ENCODE measurements at places on chromosomes 3 and 15.

DNA sequence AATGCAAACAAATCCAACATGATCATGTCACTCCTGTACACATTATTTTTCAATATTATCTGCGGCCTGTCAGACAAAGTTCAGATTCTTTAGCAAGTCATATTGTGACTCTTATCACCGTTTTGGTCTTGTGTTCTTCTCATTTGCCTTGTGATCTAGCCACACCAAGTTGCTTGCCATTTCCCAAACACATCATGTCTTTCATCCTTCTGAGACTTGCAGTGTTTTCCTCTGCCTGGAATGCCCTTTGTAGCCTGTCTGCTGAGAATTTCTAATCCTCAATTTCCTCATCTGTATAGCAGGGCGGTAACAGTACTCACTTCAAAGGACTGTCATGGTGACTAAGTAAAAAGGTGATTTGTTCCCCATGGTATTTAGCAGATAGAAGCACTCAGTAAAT lies 135.0 kb downstream of the GREM1 start:
- no peak for DNase-seq

- DNase-seq = no peak
Observed at GRCh38 chr15:92796161-92796611, 103.9 kb upstream of the CHD2 start.

DNA sequence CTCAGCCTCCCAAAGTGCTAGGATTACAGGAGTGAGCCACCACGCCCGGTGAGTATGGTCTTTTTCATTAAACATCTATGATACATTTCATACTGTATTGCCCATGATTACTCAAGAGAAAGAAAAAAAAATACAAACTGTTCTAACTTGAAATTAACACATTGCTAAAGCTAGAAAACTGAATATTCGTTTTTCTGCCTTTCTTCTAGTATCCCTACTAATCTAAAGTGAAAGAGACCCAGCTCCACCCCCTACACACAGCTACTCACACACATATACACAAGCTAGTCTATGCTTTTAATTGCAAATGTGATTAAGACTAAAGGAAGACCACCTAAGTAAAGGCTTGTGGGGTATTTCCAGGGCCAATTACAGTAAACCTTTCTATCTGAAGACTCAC lies 43.1 kb downstream of the INO80 start:
- DNase-seq = no peak

GRCh38 chr3:115676336-115676735 lies 53.0 kb downstream of the GAP43 start:
- DNase-seq = no peak

DNA sequence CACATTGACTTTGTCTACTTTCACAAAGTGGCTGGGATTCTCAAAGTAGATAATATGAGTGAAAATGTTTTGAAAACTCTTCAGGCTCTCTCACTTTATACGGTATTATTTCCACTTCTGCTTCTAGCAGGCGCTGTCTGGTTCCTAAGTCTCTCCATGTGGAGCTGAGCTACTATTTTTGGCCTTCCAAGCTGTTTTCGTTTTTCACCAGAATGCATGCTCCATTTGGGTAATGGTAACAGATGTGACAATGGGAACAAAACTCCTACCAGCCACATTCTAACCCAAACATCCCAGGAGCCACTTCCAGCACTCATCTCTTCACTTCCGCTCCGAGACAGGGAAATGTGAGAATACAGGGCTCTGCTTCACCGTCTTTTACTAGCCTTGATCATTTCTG lies 586.7 kb downstream of the NTRK3 start:
- no peak for DNase-seq

GRCh38 chr15:94250801-94251200 lies 19.4 kb downstream of the MCTP2 start:
- no peak for DNase-seq

- no peak for DNase-seq
Observed at GRCh38 chr3:38549957-38550840, 54.1 kb downstream of the EXOG start.

DNA sequence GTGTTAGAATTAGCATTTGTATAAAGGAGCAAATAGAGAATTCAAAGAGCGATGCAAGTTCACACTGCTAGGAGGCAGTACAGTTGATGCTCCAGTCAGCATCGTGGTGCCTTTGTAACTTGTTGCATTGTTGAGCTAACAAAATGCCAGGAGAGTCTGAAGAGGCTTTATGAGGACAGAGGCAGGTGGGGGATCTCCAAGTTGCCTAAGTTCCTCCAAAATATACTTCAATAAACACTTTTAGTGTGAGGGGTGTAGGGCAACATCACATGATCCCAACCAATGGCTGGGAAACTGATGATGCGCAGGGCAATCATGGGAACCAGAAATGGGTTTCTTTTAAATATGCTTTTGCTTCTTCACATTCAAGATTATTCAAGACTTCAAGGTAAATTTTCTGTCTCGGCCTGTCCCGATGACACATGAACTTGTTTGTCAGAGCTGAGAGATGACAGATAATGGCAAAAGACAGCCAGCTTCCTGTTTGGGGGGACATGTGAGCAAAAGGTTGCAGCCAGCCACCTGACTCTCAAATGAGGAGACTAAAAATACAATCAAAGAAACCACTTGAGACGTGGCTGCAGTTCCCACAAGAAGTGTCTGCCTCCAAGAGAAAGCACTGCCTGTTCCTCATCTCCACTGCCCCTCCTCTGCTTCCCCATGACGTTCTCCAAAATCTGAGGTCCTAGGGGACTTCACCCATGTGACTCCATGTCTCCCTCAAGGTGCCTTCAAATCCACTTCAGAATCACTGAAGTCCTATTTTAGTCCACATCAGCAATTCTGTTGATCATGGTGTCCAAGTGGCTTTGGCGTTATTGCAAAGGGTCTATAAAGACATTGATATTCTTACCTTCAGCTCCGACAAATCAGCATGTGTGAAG lies 39.3 kb downstream of the KLHL6 start:
- peak; percentile 41 for DNase-seq

DNA sequence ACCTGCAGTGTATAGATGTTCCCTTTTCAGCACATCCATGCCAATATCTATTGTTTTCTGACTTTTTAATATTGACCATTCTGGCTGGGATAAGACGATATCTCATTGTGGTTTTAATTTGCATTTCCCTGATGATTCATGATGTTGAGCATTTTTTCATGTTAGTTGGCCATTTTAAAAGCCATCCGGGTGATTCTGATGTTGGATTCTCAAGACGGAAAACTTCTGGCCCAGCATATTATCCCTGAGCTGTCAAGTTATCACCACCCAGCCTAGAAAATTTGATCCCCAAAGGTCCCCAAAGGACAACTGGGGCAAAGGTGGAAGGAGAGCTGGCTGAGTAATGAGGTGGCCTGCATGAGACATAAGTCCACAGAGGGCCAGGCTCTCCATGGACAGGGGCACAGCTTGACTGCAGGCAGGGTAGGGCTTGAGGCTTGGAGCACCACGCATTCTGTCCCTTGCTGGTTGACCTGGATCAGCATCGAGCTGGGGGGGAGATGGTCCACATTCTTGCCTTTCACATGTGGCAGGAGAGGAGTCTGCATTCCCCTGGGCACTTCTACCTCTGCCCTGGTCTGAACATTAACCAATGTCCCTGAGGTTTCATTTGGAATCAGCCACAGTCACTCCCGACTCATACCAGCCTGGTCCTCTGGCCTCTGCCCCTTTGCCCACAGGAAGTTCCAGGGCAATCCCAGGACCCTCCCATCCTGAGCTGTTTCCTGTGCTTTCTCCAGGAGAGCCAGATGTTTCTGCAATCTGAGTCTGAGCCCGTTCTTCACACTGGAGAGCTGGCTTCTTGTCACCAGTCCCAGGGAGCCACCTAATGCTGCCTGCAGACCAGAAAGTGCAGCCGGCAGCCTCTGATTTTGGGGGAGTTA lies 69.2 kb downstream of the ISG20 start:
- DNase-seq = no peak

- DNase-seq = no peak
Observed at GRCh38 chr3:52527732-52528585, 5.7 kb downstream of the NT5DC2 start.

DNA sequence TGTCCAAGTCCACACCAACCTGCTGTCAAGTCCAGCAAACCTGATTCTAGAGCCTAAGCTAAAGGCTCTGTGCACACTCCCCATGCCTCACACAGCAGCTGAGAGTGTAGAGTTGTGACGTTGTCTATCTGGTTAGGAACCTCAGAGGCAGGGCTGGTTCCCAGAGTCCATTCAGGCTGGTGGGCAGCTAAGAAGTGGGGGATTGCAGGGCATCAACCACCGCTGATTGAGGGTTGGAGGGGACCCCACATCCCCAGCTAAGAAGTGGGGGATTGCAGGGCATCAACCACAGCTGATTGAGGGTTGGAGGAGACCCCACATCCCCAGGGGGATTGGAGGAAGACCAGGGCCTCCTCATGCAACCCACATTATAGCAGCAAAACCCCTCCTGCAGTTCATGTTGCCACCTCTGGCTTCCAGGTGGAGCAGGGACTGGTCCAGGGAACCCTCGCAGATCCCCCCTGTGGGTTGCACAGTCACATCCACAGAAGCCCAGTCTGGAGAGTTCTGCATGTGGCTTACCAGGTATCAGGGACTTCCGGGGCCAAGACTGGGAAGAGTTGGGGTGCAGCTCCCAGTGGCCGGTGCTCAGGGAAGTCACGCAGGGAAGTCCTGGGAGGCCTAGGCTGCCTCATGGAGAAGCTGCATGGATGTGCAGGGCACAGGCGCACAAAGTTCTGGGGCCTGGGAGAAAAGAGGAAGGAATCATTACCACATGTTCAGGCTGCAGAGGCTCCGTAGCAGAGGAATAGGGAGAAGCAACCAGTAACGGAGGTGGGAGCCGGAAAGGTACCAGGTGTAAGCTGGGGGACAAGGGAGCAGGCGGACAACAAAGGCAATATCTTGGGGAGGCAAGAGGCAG lies 71.4 kb upstream of the PCSK6 start:
- no peak for DNase-seq

DNA sequence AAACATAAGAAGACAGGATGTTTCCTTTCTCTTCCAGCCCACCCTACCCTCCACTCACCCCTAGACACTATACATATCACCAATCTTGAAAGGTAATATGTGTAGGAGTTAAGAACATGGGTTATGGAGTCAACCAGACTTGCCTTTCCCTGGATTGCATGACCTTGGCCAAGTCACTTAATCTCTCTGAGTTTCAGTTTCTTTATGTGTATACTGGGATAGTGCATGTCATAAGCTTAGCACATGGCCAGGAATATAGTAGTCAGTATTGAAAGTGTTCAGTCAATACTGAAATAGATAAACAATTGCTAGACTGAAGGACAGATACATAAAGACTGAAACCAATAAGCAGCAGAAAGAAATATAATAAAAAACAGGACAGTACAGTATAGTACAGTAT lies 283.2 kb upstream of the STT3B start:
- no peak for DNase-seq

GRCh38 chr3:42161050-42161935 lies 70.1 kb downstream of the TRAK1 start:
- DNase-seq = no peak

DNA sequence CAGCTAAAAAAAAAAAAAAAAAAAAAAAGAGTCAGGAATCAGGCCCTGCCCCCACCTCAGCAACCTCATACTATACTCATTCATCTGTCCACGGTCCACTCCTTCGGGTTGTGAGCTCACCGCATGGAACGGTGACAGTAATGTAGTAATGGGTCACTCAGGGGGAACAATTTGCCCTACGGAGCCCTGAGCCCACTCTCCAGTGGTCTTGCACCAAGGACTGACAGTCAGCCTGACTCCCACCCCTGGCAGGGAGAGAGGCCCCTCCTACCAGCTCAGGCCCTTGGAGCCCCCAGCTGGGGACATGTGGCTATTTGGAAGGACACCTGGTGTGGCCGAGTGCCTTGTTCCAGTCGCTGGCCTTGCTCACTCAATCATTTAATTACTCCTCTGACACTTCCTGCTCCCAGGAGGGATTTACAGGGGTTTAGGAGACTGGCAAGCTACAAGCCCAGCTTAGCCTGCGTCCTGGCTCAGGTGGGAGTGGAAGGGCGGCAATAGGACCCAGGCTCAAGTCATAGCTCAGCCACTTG lies 19.9 kb upstream of the CACNA2D2 start:
- DNase-seq = no peak

- no peak for DNase-seq
Observed at GRCh38 chr3:43023066-43023465, 44.0 kb downstream of the GASK1A start.

GRCh38 chr3:28799084-28799483 lies 450.5 kb upstream of the AZI2 start:
- DNase-seq = no peak

GRCh38 chr15:101139986-101140696 lies 111.7 kb downstream of the CHSY1 start:
- no peak for DNase-seq

- DNase-seq = no peak
Observed at GRCh38 chr3:114060906-114061655, 4.5 kb downstream of the QTRT2 start.

- DNase-seq = no peak
Observed at GRCh38 chr3:167700926-167701325, 33.8 kb downstream of the PDCD10 start.

DNA sequence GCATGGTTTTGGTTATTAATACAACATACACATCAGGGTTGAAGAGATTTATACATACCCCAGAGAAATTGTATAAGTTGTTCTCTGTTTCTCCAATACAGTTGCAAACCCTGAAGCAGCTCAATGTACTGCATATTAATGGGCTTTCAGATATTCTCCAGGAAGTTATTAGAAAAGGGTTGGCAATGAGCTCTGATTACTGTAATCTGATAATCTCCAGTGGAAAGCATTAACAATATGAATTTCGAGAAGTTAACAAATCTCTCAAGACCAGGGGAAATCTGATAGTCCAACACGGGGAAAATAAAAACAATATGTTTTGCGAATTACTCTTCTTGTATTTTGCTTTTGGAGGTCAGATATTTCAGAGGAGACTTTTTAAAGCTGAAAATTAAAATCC lies 950.1 kb downstream of the TBL1XR1 start:
- DNase-seq = no peak

DNA sequence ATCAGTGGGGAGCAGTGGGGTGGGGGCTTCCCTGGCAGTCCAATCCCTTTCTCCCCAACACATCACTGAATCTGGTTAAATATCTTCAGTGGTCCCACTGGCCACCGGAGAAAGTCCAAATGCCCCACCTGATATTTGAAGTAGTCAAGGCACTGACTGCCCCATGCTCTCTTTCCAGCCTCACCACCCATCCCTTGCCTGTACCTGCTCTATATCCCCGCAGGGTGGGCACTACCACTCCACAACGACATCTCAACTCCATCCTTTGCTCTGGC lies 101.7 kb downstream of the DAPK2 start:
- DNase-seq = no peak

- no peak for DNase-seq
Observed at GRCh38 chr15:63411866-63412265, 30.2 kb upstream of the CA12 start.

- no peak for DNase-seq
Observed at GRCh38 chr15:92907229-92907628, 7.1 kb downstream of the CHD2 start.

DNA sequence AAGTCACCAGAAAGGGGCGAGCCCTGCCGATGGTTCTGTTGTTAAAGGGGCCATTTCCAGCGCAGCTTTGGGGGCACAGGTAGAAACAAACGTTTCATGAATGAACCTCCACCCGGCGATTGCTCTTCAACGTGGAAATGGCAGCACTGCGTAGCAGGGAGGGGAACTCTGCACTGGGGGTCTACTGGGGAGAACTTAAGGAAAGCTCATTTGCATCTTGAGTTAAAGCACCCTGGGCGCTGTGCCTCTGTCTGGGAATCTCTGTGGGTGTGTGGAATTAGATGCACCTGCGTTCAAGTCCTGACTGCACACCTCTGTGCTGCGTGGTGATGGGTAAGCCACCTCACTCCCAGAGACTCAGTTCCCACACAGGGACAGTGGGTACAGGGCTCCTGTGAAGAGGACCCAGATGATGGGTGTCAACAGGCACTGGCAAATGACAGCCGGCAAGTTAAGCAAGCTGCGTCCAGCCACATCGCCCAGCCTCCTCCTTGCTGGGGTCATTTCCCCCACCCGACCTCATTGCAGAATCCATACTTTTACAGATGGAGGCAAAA lies 68.8 kb downstream of the ASB7 start:
- DNase-seq = no peak

All from effector CD8-positive, alpha-beta T cell (primary cell).